ENCODE measurements at places on chromosomes 11 and 22.

GRCh38 chr22:44870021-44870420 is 117.6 kb downstream of the ARHGAP8 start:
- no peak for DNase-seq

GRCh38 chr11:118645066-118645715 is 34.3 kb downstream of the TREH start:
- DNase-seq: no peak

- no peak for DNase-seq
Observed at GRCh38 chr11:75810637-75811390, 4.2 kb upstream of the UVRAG start.

- no peak for DNase-seq
Observed at GRCh38 chr11:122663764-122664163, 8.2 kb downstream of the UBASH3B start.

GRCh38 chr22:36977401-36977861 is 41.8 kb downstream of the TST start:
- peak; percentile 88 for DNase-seq

- DNase-seq: no peak
Observed at GRCh38 chr22:37334859-37335805, 52.8 kb downstream of the CYTH4 start.
